C1 segment of cervical spinal cord (tissue), 14 donors: ENCODE measurements at places on chromosomes 7 and 10.

GRCh38 chr10:50850578-50851230 is 34.7 kb downstream of the A1CF start:
- no peak for DNase-seq

DNA sequence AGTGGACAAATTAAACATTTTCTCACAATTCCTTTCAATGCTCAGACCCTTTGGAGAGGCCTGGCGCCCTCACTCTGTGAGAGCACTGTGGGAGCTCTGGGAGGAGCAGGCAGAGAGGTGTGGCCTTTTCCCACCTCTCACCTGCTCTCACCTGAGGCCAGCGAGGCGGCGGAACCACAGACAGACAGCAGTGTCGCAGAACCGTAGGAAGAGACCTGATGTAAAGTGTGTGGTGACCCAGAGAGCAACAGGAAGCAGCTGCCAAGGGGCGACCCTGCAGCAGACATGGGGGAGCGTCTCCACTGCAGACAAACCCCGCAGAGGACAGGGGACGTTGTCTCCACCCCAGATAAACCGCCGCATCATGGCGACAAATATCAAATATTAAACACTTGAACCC is 15.6 kb upstream of the PARP12 start:
- DNase-seq: no peak

DNA sequence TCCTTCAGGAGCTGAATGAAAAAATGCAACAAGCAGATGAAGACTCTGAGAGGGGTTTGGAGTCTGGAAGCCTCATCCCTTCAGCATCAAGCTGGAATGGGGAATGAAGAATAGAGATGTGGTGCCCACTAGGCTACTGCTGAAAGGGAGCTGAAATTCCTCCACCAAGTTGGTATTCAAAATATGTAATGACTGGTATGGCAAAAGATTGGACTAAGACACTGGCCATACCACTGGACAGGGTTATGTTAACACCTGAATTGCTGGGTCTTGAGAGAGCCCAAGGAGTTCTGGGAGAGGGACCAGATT is 5.4 kb downstream of the IFIT2 start:
- DNase-seq: no peak

GRCh38 chr7:23343806-23344475 is 44.8 kb downstream of the MALSU1 start:
- no peak for DNase-seq

- no peak for DNase-seq
Observed at GRCh38 chr7:116162254-116162653, 48.1 kb upstream of the TES start.

GRCh38 chr7:127392182-127392565 is 334 bp downstream of the ZNF800 start:
- no peak for DNase-seq

- no peak for DNase-seq
Observed at GRCh38 chr7:26500749-26501352, 209.2 kb downstream of the SNX10 start.

- DNase-seq: no peak
Observed at GRCh38 chr7:16668978-16669377, 23.0 kb downstream of the BZW2 start.

- DNase-seq: no peak
Observed at GRCh38 chr7:79673969-79674368, 220.5 kb upstream of the MAGI2 start.

DNA sequence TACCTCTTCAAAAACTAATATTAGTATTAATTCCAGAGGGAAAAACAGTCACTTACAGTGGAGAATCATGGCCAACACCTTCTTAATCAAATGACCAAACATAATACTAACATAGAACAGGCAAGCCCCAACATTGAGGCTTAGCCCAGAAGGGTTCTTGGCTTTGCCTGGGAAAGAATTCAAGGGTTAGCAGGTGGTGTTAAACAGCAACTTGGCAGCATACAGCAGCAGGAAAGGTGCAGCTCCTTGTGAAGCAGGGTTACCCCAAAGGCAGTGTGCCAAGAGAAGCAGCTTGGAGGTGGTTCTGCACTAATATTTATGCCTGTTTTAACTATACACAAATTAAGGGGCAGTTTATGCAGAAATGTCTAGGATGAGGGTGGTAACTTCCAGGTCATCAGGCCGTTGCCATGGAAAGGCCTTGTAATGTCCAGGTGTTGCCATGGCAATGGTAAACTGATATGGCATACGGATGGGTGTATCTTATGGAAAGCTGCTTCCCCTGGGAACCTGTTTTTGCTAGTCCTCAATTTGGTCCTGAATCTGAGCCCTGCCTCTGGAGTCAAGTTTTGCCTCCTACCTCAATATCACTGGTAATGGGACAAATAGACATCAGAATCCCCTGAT is 27.2 kb upstream of the BEND7 start:
- DNase-seq: no peak

DNA sequence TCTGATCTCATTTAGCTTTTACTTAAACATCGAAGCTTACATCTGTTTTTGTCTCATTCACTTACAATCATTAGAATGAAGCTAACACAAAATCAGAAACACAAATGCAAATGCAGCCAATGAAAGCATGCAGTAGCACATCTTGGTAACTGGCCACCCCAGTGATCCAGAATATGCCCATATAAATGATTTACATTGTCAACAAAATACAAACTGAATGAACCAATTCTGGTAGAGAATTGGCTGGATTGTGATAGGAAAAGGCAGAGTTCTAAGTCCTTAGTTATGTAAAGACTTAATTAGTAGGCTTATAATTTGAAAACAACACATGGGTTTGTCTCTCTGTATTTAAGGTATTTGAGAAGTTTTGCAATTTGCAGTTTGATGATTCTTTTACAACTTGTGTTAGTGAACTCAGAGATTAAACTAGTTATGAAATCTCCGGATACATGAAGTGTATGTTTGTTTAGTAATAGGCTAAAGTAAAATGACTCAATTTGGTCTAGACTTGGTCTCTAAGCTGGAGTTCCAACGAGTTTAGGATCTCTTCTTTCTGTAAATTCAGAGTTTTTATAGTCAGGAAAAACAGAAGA is 21.2 kb downstream of the TECTB start:
- no peak for DNase-seq

- DNase-seq: no peak
Observed at GRCh38 chr10:76935941-76936613, 701.5 kb downstream of the KCNMA1 start.

- no peak for DNase-seq
Observed at GRCh38 chr10:93436591-93437085, 45.5 kb downstream of the MYOF start.

DNA sequence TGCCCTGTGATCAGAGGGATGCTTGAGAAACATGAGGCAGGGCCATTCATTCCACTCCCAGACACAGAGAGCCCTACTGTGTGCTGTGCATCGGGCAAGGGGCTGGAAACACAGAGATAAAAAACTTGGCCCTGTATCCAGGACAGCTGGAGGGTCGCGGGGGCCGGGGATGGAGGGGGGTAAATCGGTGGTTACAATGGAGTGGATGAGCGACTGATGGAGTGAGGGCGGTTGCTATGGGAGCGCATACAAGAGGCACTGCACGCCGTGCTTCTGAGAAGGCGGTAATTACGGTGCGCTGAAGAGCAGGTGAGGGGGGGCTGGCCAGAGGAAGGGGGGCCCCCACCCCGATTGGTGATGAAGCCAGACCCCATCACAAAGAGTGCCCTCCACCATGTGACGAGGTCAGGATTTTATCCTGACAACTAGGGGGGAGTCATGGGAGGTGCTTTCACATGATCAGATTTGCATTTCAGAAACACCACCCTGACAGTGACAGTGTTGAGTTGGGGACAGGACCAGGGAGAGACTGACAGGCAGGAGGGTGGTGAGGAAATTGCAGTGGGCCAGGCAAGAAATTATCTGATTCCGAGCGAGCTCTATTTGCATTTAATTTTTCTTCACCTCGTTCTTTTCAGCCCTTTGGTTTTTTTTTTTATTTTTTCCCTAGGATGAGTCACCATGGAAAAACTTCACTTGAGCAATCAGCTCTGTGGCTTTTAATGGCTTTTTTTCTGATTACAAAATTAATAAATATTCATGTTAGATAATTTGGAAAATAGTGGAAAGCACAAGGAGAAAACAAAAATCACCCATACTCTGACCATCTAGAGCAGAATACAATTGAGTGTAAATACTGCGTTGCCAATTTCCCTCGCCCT is 7.8 kb downstream of the CPA5 start:
- no peak for DNase-seq

DNA sequence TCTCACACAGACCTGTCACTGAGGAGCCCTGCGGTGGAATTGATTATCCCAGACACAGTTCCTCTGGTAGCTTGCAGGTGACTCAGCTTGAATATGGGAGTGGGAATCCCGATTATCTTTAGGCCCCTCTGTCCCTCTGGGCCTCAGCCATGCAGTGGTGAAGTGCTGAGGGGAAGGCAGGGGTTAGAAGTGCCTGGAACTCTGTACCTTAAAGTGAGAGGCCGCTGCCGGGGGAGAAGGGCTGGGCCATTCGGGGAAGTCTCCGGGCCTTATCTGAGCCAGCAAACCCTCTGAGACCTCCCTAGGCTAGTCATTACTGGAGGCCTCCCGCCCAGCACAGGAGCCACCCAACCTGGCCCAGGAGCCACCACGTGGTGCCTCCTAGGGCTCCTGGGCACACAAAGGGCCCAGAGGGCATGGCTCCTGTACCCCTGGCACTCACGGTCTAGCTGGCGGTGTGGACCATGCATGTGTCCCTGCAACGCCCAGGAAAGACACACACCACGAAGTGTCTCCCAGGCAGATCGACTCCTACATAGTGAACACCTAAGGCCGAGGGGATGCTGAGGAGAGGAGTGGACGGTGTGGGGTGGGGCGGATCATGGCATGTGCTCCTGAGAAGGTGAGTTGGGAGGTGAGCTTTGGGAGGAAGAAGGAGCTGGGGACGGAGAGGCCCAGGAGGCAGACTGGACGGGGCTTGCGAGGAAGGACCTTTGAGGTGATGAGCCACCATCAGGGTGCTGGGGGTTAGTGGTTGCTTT is 56.2 kb downstream of the HK1 start:
- DNase-seq: no peak

DNA sequence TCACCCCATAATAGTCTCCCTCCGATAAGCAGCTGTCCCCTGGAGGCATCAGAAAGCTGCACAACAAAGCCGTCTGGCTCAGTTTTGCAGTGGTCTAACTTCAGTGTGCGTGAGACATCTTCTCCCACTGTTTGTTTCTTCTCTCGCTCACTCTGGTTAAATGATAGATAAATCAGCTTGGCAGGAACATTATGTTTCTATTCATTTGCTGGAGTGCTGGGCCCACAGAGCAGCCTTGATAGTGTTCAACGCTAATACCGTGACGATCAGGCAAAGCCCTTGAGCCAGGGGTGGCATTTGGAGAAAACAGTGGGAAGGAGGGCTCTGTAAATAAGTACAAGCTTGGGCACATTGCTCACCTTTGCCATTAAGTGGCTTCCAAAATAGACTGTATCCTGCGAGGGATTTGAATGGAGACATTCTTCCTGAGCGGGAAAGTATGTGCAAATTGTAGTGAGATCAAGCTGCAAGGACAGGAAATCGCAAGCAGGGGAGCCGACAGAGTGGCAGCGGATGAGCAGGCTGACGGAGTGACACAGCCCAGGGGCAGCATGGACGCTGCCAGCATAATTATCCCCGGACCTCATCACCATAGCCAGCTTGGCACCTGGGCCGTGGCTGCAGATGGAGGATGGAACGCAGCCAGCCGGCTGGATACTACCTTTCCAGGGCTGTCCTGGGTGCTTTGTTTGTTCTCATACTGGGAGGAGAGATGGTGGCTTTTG is 256.8 kb upstream of the FZD8 start:
- no peak for DNase-seq

GRCh38 chr10:124296813-124297788 is 121.6 kb downstream of the OAT start:
- no peak for DNase-seq

DNA sequence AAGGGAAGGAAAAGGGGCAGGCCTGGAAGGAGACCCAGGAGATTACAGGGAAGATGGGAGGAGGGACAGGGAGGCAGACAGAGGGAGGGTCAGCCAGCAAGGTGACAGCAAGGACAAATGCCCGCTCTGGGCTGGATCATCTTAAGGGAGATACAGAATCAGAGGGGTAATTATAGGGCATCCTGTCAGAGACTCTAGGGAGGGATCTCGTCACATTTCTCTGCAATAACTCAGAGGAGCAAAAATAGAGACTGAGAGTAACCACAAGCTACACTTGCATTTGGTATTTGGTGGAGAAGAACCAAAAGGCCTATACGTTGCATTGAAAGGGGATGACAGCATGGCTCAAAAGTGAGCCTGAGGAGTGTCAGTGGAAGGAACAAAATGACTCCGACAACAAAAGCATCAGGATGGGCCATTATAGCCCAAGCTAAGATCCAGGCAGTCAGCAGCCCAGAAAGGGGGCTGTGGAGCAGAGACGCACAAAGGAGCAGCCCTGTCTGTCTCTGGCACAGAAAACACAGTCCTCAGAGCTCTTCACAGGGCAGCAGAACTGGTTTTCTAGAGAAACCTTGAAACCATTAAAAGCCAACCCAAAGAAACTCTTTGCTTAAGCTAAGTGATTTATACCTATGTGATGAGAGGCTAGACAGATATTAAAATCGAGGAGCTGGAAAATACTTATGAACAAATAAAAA is 430.2 kb upstream of the VSTM2A start:
- DNase-seq: no peak

DNA sequence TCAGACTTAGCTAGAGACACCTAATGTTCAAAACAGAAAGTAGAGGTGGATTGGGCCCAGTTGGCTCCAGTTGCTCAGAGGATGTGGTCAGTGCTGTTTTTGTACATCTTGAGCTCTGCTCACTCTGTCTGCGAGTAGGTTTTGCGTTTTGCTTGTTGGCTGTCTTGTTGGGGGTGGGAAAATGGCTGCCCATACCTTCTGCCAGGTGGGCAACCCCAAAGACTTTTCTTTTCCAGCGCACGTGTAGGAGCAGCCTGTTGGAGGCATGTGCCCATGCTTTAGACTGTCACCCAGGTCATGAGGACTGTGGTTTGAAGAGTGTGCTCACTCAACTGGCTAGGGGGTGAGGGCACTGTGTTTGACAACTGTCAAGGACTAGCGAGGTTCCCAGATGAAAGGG is 73.9 kb downstream of the KAT6B start:
- no peak for DNase-seq

- no peak for DNase-seq
Observed at GRCh38 chr10:110912374-110912773, 6.6 kb downstream of the BBIP1 start.

GRCh38 chr7:151735186-151735850 is 141.6 kb downstream of the PRKAG2 start:
- DNase-seq: no peak

- no peak for DNase-seq
Observed at GRCh38 chr7:33923440-33924229, 18.3 kb downstream of the BMPER start.

GRCh38 chr7:141481971-141482370 is 69.2 kb upstream of the AGK start:
- DNase-seq: no peak

- no peak for DNase-seq
Observed at GRCh38 chr7:157700231-157701005, 363.6 kb downstream of the DNAJB6 start.

GRCh38 chr10:34667177-34667576 is 147.9 kb downstream of the PARD3 start:
- no peak for DNase-seq

GRCh38 chr10:132313305-132313704 is 5.6 kb upstream of the STK32C start:
- DNase-seq: no peak
